ENCODE measurements at places on chromosomes 12 and 14.

- no peak for DNase-seq
Measured at GRCh38 chr12:19852100-19852855, 413.0 kb downstream of the AEBP2 start.

- DNase-seq = no peak
Measured at GRCh38 chr14:78637489-78637888, 467.3 kb downstream of the NRXN3 start.

GRCh38 chr14:74203639-74204038 lies 35.6 kb upstream of the VSX2 start:
- no peak for DNase-seq

- DNase-seq = no peak
Measured at GRCh38 chr12:31650918-31651317, 8.6 kb upstream of the ETFBKMT start.

GRCh38 chr12:108345716-108346633 lies 6.9 kb upstream of the CMKLR1 start:
- no peak for DNase-seq
